ENCODE measurements at places on chromosomes 3 and 15.

GRCh38 chr3:196969660-196970546 is 1.3 kb upstream of the PIGZ start:
- peak overlapping the region; percentile 78 for H3K27ac ChIP-seq
- H3K4me1 ChIP-seq = peaks cover 17% of the 10 kb centered on the region
- no peak for DNase-seq
- no peaks in the 10 kb centered on the region for H3K27me3 ChIP-seq
- H3K36me3 ChIP-seq = no peaks in the 10 kb centered on the region
- peak overlapping the region; percentile 90 for H3K4me3 ChIP-seq

DNA sequence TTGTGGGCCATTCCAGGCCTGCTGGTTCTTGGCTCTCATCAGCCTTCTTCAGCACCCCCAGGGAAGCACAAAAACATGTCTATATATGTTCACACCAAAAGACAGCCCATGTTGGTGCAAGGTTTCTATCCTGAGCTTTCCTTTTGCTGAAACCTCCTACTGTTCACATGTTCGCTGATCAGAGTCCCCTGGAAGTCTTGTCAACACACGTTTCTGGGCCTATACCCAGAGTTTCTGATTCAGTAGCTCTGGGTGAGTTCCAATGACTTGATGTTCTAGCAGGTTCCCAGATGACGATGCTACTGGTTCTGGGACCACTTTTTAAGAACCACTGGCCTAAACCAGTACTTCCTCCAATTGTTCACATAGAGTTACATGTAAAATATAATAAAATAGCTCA is 46.0 kb downstream of the SUCNR1 start:
- no peaks in the 10 kb centered on the region for H3K36me3 ChIP-seq
- no peaks in the 10 kb centered on the region for H3K27me3 ChIP-seq
- H3K4me3 ChIP-seq = no peak overlapping the region
- H3K27ac ChIP-seq = peak overlapping the region; percentile 11
- peaks cover 9% of the 10 kb centered on the region for H3K4me1 ChIP-seq

DNA sequence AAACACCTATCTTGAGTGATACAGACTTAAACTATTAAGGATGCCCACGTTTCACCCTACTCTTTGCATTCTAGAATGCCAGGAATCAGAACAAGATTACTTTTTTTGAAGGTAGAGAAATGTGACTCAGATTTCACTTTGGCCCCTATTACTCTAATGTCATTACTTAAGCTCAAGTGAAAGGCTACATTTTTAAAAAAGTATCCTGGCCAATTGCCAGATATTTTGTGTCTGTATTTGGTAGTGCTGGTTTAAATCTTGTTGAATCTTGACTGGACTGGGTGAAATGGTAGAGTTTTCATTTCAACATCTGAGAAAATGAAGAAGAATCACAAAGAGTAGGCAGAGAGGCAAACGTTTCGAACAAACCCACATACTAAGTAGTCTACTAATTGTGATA is 218.2 kb upstream of the UBE2E1 start:
- no peak overlapping the region for H3K27ac ChIP-seq
- no peak for DNase-seq
- H3K4me3 ChIP-seq = no peak overlapping the region
- H3K27me3 ChIP-seq = no peaks in the 10 kb centered on the region

DNA sequence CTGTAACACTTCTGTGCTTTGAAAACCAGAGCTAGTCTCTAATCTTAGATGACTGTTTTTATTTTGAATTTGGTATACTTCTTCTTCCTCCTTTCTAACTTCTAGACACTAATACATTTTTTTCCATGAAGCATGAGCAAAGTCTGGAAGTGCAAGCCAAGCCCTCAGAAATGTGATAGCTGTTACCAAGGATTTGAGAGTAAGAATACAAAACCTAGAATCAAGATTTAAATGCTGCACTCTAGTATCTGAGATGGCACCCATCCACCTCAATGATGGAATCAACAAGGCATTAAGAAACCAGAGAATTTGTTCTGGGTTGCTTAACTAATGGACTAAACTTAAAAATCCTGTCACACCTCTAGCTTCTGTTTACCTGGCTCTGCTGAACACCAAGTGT is 9.2 kb downstream of the FEZF2 start:
- no peak overlapping the region for H3K4me3 ChIP-seq
- no peak for DNase-seq
- H3K4me1 ChIP-seq = peaks cover 8% of the 10 kb centered on the region
- no peak overlapping the region for H3K27ac ChIP-seq

DNA sequence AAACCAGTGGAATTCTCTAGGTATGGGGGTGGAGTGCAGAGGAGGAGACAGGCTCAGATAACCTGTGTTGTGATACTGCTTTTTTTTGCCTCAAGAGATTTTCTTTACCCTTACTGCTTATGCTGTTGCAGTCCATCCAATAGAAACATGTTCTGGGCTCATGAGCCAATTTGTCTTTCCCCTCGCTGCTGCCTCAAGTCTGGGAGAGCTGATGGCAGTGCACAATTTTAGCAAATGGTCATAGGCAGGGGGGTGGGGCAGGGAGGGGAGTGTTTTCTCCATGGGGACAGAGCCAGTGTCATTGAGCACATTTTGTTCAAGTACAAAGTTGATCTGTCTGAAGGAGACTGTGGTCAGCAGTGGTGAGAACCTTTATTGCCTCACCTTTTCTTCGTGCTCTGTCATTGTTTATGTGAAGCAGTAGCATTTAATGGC is 134.9 kb downstream of the MBNL1 start:
- no peaks in the 10 kb centered on the region for H3K36me3 ChIP-seq
- DNase-seq = no peak
- H3K4me3 ChIP-seq = no peak overlapping the region
- H3K4me1 ChIP-seq = peaks cover 73% of the 10 kb centered on the region
- peak overlapping the region; percentile 55 for H3K27ac ChIP-seq

- DNase-seq = no peak
- H3K27ac ChIP-seq = no peak overlapping the region
- no peak overlapping the region for H3K4me3 ChIP-seq
These were observed 12.3 kb downstream of the SMAD3 start for GRCh38 chr15:67077641-67078215.

- H3K4me3 ChIP-seq = no peak overlapping the region
- no peaks in the 10 kb centered on the region for H3K27me3 ChIP-seq
- DNase-seq = no peak
- H3K4me1 ChIP-seq = peaks cover 14% of the 10 kb centered on the region
- no peak overlapping the region for H3K27ac ChIP-seq
These were observed 302.1 kb upstream of the STT3B start for GRCh38 chr3:31230425-31231223.

- no peaks in the 10 kb centered on the region for H3K36me3 ChIP-seq
- H3K4me3 ChIP-seq = no peak overlapping the region
- H3K27me3 ChIP-seq = no peaks in the 10 kb centered on the region
- DNase-seq = no peak
These were observed 25.9 kb upstream of the CDV3 start for GRCh38 chr3:133547432-133548041.

DNA sequence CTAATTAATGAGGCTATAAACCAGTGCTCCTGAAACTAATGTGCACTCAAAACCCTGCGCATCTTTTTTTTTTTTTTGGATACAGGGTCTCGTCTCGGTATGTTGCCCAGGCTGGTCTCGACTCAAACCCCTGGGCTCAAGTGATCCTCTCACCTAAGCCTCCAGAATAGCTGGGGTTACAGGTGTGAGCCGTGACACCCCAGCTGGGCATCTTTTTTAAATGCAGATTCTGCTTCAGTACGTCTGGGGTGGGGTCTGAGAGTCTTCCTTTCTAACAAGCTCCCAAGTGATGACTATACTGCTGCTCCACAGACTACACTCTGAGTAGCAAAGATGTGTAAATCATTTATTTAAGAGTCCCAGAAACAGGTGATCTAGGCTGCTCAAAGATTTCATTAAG is 73.0 kb downstream of the BFSP2 start:
- DNase-seq = peak; percentile 58
- H3K27ac ChIP-seq = no peak overlapping the region
- H3K36me3 ChIP-seq = no peaks in the 10 kb centered on the region
- peaks cover 26% of the 10 kb centered on the region for H3K4me1 ChIP-seq

DNA sequence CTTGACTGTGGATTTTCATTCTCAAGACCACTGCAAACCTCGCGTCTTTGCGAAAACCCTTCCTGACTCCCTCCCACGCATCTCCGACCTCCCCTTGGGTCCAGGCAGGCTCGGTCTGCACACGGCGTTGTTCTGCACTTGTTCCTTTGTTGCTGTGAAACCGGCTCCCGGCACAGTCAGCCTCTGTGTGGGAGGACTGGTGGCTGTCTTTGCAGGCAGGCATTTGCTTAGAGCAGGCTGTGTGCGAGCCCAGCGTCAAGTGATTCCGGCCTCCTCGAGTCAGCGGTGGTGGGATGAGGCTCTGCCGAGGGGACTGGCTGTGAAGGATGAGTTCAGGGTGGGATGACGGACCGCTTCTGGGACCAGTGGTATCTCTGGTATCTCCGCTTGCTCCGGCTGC is 102.6 kb upstream of the ROPN1 start:
- no peak overlapping the region for H3K4me3 ChIP-seq
- H3K4me1 ChIP-seq = no peaks in the 10 kb centered on the region
- H3K27me3 ChIP-seq = no peaks in the 10 kb centered on the region
- no peak for DNase-seq
- no peak overlapping the region for H3K27ac ChIP-seq
- H3K36me3 ChIP-seq = no peaks in the 10 kb centered on the region

All from vagina (tissue), 2 donors.